Stimulated activated CD8-positive, alpha-beta memory T cell treated with anti-CD3 and anti-CD28 coated beads, Interleukin-12 subunit alpha, Interleukin-12 subunit beta, amount 100 ng/mL, for 4 hours (primary cell): ENCODE measurements at places on chromosomes 3 and 15.

GRCh38 chr15:40582726-40583246, 11.3 kb upstream of the KNL1 start:
- no peak for DNase-seq

GRCh38 chr3:154132777-154133375, 11.7 kb downstream of the ARHGEF26 start:
- DNase-seq, result no peak

DNA sequence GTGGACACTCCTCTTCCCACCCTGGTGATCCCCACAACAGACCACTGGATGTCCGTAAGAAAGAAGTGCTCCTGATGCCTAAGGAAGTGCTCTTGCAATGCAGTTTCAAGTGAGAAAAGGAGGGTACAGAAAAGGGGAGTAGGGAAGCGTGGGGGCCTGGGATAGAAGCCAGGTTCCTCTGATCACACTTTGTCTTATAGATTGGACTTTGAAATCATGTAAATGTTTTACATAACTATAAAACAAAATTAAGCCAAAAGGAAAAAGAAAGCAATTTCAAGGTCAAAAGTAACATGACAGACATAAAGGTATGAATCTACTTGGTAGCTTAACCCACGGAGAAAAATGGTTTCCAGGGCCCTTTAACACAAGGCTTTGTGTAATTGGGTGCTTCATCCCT, 107.3 kb upstream of the TRPM1 start:
- DNase-seq, result no peak

DNA sequence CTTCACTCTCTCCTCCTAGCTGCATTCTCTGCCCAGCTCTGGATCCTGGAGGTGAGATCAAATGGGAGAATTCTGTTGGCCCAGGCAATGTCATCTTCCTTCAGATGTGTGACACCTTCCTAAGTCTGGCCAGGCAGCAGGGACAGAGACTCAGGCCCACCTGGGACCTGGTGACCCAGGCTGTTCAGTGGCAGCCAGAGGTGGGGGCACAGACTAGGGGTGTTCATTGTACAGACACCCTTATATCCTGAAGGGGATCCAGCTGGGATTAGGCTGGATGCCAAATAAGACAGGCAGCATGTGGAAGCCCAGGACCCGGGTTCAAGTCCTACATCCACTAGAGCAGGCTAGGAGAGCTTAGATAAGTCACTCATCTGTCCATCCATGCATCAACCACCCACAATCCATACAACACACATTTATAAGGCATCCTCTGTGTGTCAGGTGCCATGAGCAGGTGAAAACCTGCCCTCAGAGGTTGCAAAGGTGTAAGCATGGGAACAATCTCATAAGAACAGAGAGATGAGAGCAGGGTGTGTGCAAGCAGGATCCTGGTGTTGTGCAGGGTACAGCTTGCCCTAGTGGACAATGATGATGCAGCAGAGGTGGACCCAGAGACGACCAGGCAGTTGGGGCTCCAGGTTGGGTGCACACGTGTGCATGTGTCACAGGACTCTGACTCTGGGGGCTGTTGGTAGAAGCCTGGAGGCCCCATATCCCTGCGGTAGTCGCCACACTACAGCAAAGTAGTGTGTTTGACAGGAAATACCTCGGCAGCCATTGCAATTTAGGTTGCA, 18.3 kb upstream of the RPL29 start:
- no peak for DNase-seq

- DNase-seq, result no peak
These were observed 197.8 kb upstream of the RBMS3 start for GRCh38 chr3:29083081-29083480.

- peak; percentile 31 for DNase-seq
These were observed 50.3 kb downstream of the LHFPL4 start for GRCh38 chr3:9503283-9503682.

GRCh38 chr3:196406811-196407470, 25.3 kb downstream of the UBXN7 start:
- DNase-seq, result no peak

DNA sequence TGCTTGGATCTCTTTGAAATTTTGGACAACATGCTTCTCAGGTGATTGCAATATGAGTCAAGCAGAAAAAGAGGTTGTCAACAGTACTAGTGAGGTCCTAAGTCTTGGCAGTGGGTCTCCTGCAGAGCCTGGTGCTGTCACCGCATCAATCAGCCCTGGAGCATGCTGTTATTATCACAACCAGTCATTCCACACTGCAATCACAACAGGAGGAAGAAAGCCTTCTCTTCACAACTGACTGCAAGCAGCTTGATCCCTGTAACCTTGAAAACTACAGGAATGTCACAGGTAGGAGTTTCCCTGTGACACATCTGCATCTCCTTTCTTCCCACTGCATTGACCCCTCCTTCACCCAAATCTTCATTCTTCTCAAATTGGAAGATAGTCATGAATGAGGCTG, 451.1 kb upstream of the ATP11B start:
- no peak for DNase-seq

DNA sequence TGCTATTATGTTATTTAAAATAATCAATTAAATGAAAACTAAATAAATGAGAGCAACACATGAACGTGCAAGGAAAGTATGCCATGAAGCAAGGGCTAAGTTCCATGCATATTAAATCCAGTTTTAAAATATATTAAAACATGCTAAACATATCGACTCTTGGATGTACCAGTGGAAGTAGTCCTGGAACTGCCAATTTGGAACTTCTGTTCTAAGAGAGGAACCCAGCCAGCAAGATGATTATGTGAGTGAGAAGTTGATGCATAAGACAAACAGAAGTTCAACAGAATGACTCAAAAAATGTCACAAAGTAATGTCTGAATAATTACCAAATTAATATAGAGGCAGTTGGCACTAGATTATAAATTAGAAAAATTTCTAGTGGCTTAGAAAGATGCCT, 714.2 kb downstream of the NLGN1 start:
- DNase-seq, result no peak

DNA sequence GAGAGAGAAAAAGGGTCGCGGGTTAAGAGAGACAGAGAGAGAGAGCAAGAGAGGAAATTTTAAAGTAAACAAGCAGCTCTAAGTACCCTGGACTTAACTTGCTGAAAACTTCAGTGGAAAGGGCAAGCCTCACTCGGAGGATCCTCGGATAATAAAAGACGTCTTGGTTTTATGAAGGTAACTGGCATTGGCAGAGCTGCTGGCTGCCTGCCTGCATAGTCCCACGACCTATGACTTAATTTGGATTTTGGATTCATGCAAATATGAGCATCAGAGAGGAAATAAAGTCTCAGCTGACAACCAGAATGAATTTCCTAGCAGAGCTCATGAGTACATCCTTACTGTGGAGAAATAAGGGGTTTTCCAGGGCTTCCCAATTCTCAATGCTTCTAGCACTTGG, 95.1 kb upstream of the PDZRN3 start:
- DNase-seq, result no peak

DNA sequence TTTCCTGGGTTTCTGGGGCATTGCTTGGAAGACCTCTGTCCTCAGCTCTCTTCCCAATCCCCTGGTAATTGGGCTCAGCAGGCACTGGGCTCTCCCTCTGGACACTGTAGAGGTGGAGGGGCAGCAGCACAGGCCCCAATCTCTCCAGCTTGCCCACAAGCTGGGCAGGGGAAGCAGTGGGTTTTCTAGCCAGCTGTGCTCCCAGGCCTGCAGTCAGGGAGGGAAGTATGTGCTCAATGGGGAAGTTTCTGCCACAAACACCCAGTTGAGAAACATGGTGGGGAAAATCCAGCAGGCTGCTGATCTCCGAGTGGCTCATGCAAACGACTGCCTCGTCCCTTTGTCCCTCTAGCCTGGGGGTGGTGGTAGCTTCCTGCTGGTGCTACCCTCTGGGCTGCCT, 12.8 kb upstream of the RFT1 start:
- no peak for DNase-seq

DNA sequence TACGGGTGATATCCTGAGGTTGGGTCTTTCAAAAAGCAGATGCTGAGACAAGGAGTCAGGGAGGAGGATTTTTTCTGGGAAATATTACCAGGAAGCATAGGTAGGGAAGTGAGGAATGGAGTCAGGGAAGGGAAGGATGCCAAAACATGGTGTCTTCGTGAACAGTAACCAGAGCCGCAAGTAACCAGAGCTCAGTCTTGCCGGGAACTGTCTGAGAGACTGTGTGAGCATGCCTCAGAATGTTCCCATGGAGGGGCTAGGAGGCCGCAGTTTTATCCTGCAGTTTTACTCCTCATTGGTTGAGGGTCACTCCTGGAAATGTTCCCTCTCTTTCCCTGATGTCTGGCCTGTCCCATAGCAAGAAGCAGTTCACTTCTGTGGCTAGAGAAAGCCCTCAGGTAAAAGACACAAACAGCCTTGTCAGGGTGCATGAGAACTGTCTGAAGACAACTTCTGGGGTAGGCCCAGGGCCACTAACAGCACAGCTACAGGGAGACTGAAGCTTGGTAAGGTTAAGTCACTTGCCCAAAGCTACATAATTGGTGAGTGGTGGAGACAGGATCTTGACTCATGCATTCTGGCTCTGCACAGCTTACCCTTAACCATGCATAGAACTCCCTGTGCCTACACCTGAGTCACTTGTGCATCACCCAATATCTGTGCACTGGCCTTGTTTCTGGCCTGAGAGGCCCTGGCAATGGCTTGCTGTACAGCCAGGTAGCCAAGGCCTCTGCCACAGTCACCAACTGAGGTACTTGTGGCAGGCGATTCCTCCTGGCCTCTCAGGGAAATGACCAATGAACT, 76.3 kb upstream of the FRMD4B start:
- DNase-seq, result no peak
